ENCODE measurements at places on chromosomes 4 and X.

DNA sequence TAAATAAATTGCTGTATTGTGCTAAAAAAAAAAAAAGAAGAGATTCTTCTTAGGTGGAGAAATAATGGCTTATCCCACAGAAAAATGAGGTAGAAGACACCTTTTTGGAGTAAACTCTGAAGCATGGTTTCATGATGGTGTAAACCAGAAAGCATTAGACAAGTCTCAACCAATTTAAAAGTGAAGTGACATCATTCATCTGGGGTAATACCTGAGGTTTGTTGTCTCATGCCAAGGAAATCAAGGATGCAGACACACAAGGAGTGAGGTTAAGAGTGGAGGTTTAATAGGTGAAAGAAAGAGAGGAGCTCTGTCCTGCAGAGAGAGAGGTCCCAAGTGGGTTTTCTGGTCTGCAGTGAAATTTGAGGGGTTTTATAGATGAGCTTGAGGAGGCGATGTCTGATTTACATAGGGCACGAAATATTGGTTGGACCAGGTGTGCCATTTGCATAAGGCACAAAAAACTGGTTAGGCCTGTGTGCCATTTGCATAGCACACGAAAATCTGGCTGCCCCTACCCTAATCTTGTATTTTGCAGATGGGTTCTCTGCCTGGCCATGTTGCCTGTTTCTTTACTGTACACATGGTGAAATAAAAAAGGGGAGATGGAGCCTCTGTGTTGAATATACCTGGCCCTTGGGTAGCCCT lies 25.0 kb upstream of the CWH43 start:
- no peak for DNase-seq

DNA sequence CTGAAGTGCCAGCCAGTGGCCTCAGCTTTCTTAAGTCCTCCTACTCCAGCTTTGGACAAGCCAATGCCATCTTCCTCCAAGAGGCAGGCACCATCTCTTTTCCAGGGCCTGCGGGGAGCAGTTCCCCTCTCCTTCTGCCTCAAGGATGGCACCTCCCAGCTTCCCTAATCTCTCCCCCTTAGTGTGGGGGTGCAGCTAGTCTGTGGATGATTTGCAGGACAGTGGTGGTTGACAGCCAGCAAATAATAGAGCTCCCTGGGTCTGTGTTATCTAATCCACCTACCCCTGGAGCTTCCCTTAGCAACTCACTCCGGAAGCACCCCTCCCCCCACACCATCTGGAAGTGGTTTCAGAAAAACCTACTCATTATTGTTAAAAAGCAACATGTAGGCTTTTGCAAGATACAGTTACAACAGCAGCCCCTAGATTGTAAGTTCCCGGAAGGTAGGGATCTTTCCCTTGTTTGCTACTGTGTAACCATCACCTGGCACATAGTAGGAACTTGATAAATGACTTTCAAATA lies 247.1 kb downstream of the BCOR start:
- no peak for DNase-seq

DNA sequence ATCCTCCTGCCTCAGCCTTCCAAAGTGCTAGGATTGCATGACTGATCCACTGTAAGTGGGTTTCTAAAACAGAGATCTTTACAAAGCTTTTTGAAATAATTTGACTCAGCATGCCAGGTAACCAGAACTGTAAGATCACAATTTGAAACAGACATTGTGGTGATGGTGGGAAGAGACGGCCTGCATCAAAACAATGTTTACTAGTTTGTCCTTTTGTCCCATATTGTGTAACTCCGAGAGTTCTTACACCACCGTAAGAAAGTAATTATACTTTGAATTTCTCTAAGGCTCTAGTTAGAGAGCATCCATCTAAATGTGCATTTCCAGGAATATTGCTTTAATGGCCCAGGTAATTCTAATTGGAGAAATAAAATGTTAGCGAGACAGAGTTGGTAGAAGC lies 594 bp upstream of the ARHGAP24 start:
- no peak for DNase-seq

- DNase-seq, result no peak
These were observed 431.2 kb upstream of the FAM47C start for GRCh38 chrX:36577006-36577405.

GRCh38 chr4:16897991-16898827 lies at the start of gene LDB2:
TSS of gene LDB2 (minus strand) at chr4:16898645.
- DNase-seq, result no peak

GRCh38 chr4:177214935-177215334 lies 94.7 kb upstream of the NEIL3 start:
- no peak for DNase-seq

DNA sequence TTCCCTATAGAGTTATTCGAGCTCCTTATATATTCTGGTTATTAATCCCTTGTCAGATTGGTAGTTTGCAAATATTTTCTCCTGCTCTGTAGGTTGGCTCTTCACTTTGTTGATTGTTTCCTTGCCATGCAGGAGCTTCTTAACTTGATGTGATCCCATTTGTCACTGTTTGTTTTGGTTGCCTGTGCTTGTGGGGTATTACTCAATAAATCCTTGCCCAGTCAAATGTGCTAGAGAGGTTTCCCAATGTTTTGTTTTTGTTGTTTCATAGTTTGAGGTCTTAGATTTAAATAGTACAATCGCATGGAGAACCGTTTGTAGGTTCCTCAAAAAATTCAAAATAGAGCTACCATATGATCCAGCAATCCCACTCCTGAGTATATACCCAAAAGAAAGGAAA lies 2.3 kb upstream of the SYTL5 start:
- no peak for DNase-seq

GRCh38 chr4:120466429-120466828 lies 399.8 kb upstream of the MAD2L1 start:
- no peak for DNase-seq

GRCh38 chr4:156725257-156725656 lies 246.3 kb downstream of the PDGFC start:
- DNase-seq, result no peak

DNA sequence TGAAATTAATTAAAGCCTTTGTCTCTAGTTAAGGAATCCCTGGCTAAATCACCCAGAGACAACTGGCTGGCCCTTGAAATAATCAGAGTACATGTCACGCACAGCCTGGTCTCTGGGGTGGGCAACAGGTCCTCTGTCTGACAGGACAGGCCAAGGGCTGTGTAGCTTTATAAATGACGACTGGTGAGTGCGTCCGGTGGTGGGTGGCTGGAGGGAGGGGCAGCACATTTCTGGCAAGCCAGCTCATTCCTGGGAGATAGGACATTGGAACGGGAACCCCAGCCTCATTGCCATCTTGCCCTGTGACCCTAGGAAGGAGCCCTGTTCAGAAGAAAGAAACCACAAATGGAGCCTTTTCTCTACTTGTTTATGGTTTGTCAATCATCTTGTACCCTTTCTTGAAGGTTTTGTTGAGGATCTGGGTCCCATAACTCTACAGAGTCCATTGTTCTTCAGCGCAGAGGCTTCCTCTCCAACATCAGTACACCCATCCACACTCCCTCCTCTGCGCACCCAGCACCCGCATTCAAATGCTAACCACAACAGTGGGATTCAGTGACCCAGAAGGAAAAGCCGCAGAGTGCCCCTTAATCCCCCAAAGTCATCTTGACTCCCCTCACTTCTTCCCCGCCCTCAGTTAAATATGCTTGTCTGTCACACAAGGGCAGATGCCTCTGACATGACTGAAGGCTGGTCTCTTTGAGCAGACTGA lies 368.1 kb downstream of the UNC5C start:
- no peak for DNase-seq

- DNase-seq, result no peak
These were observed 69.8 kb upstream of the CAPN6 start for GRCh38 chrX:111340054-111340453.

- DNase-seq, result no peak
These were observed 355 bp downstream of the SCML1 start for GRCh38 chrX:17737710-17737985.

- peak; percentile 15 for DNase-seq
These were observed at the start of gene PRSS48 for GRCh38 chr4:151276787-151277562. TSS of gene PRSS48 (plus strand) at chr4:151277161. CDS start at chr4:151277173, 12 bp downstream.

DNA sequence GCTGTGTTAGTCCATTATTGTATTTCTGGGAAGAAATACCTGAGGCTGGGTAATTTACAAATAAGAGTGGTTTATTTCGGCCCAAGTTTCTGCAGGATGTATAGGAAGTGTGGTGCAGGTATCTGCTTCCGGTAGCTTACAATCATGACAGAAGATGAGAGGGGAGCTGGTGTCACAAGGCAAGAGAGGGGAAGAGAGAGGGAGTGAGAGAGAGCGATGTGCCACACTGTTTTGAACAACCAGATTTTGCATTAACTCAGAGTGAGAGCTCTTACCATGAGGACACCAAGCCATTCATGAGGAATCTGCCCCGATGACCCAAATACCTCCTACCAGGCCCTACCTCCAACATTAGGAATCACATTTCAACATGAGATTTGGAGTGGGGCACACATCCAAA lies 627.6 kb upstream of the FRG1 start:
- no peak for DNase-seq

GRCh38 chr4:170229006-170229405 lies 139.2 kb upstream of the AADAT start:
- DNase-seq, result no peak

DNA sequence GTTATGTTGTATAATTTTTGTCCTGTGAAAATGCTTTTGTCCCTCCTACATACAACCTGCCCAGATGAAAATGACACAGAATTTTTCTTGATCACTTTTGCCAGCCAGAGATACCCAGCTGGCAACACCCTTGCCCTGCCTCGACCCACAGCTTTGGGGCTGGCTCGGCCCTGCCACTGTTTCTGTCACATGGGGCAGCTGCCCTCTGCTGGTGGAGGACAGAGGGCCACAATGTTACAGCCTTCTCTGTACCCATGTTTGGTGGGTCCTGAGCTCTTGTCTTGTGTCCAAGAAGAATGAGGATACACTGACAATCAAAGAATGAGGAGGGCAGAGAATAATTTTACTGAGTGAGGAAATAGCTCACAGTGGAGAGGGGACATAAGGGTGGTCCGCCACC lies 31.1 kb downstream of the BMP15 start:
- no peak for DNase-seq

DNA sequence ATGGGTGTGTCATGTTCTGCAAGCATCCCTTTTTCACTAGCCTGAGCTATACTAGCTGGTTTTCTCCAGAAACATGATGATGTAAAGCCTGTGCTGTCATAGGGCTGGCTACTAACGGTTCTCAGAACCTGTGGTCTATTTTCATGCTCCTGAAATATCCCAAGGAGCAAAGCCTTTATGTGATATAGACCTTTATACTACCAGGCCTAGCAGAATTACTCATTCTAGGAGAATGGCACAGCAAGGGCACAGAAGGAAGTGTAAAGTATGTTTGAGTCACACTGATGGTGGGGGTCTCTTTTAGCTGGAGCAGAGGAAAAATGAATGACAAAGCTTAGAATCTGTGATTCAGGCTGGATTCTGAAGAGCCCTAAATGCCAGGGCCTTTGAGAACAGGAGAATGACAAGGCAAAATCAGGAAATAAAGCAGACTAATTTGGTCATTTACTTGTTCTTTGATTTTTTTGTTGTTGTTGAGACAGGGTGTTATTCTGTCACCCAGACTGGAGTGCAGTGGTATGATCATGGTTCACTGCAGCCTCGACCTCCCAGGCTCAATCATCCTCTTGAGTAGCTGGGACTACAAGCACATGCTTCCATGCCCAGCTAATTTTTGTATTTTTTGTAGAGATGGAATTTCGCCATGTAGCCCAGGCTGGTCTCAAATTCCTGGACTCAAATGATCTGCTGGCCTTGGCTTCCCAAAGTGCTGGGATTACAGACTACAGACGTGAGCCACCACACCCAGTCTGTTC lies 11.8 kb downstream of the TCEAL1 start:
- no peak for DNase-seq

GRCh38 chrX:109886122-109886761 lies 116.7 kb upstream of the TMEM164 start:
- no peak for DNase-seq

DNA sequence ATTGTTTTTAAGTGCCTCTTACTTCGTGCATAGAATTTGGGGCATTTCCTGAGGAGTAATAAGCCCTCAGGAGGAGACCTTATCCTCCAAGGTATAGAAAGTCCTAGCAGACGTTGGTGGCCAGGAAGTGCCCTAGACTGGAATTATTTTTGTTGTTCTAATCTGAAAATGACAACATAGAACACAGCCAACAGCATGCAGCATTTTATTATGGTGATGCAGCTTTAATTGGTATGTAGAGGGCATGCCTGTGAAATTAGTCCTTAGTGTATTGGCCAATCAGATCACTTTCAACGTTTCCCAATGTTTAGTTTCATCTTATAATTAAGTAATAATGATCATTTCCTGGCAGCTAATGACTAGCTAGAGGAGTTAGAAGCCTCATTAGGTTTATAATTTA lies 199.2 kb downstream of the SHROOM3 start:
- DNase-seq, result no peak

DNA sequence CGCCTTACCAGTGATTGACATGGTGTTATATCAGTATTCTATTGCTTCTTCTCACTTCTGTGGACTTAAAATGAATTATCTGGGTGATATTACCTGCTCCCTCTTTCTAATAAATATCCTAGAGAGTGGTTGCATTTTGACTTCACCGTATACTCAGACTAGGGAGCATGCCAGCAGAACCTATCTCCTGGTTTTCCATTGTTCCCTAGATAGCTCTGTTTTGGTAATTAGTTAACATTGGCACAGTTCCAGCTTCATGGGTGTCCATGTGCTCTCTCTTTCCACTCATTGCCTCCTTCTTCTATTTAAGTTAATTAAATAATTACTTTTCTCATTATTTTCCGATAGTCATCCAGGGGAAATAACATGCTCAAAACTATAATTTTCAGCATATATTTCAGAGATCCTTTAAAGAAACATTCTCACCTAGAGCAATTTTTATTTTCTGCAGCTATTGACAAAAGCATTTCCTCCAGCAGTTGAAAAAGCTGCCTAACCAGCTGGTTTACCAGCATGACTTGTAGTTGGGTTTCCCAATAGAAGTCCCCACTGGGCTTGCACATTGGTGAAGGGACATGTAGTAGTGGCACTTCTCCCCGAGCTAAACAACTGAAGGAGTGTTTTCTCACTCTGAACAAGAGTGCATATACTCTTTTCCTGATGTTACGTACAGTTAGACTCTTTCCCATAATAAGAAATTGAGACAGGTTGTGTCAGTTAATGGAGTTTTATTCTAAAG lies 27.9 kb upstream of the PAPSS1 start:
- DNase-seq, result no peak

DNA sequence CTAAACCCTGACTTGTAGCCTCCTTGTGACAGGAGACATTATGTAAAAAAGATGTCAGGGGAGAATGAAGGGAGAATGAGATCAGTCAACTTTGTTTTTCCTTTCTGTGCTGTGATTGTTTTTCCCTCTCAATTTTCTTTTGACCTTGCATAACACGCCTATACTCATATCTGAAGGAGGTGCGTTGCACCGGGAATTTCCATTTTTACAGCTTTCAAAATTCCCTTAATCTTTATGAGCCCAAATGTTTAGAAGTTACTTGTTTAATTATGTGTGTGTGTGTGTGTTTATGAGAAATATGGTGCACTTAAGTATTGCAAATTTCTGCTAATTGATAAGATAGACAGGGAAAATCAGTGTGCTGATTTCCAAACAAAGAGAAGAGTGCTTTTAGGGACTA lies 21.6 kb downstream of the SYNPO2 start:
- no peak for DNase-seq
